ENCODE measurements at places on chromosomes 5 and 9.

DNA sequence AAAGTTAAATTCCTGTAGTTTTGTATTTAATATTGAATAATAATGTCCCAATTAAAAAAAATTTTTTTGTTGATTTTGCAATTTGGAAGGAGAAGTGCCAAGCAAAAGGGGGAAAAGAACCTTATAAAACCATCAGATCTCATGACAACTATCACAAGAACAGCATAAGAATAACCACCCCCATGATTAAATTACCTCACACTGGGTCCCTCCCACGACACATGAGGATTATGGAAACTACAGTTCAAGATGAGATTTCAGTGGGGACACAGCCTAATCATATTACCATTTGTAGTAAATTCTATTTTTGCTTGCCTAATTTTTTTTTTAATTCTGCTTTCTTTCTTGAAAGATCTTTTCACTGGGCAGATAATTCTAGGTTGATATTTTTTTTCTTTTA lies 33.4 kb upstream of the FCHO2 start:
- DNase-seq, result no peak

GRCh38 chr5:55518831-55519390 lies 15.9 kb downstream of the PLPP1 start:
- no peak for DNase-seq

GRCh38 chr5:95812074-95812471 lies 10.5 kb downstream of the GLRX start:
- DNase-seq, result no peak

- no peak for DNase-seq
These were observed 33.0 kb upstream of the CHD1 start for GRCh38 chr5:98961665-98962344.

GRCh38 chr9:95313010-95313498 lies 4.5 kb downstream of the FANCC start:
- DNase-seq, result no peak

DNA sequence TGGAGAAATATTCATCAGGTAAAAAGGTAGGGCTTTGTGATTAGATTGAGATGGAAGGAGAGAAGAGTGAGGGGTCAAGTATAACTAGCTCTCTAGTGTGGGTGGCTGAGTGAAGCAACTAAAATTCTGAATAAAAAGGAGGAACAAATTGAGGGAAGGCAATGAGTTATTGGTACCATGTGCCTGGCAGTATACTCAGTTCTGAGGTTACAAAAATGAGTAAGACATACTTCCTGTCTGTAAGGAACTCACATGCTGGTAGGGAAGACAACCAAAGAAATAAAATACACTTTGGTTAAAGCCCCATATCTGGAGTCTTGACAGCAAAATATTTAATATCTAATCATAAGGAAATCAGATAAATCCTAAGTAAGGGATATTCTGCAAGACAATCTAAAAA lies 476.8 kb upstream of the C9orf72 start:
- DNase-seq, result no peak
